EL (cell line): ENCODE measurements at places on chromosomes 7 and 10.

DNA sequence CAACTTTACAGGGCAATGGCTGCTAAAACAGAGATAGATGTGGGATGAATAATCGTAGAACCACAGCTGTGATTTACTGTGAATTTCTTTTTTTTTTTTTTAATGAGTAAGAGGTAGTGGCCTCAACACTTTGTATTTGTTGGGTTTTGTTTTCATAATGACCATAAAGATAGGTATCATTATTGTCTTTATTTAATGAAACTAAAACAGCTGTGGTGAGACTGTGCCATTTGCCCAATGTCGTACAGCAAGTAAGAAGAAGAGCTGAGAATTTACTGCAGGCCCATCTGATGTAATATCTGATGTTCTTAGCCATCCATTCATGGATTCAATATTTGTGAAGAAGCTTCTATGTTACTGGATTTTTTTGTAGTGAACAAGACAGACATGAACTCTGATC, 271.2 kb downstream of the IPMK start:
- no peak for DNase-seq

GRCh38 chr10:125023862-125024496, 82.1 kb downstream of the ZRANB1 start:
- no peak for DNase-seq

- DNase-seq: no peak
These were observed 411.8 kb downstream of the ARL4A start for GRCh38 chr7:13099154-13099795.

GRCh38 chr10:16518822-16519221, 2.9 kb downstream of the C1QL3 start:
- no peak for DNase-seq

DNA sequence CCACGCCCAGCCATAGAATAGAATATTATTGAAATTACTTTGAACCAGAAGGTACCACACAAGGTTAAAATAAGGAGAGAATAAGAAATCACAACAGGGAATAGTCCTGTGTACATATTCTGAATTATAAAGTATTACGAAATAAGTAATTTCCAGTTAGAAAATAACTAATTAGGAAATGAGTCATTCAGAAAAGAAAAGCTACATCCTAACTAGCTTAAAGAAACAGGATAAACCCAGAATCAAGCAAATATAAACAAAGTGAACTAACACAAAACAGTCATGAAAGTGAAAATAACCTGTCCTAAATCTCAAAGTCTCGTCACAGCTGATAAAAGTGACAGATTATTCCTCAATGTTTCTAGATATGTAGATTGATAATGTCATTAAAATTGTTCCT, 74.8 kb upstream of the NEBL start:
- DNase-seq: no peak

DNA sequence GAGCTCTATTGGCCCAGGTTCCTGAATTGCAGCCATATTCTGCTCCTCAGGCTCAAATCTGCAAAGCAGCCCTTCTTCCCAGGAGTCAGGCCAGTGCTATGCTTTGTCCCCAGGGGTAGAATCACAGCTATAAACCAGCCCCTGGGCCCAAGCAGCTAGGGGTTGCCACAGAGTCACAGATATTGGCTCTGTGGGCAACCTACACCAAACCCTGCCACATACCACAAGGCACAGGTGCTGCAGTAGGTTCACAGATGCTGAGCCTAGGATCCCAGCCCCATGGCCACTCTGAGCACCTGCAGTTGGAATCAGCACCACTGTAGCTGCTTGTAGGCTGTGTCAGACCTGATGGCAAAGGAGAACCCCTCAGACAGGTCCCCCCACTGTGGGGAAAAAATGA, 43.1 kb upstream of the CAMK2B start:
- DNase-seq: no peak

DNA sequence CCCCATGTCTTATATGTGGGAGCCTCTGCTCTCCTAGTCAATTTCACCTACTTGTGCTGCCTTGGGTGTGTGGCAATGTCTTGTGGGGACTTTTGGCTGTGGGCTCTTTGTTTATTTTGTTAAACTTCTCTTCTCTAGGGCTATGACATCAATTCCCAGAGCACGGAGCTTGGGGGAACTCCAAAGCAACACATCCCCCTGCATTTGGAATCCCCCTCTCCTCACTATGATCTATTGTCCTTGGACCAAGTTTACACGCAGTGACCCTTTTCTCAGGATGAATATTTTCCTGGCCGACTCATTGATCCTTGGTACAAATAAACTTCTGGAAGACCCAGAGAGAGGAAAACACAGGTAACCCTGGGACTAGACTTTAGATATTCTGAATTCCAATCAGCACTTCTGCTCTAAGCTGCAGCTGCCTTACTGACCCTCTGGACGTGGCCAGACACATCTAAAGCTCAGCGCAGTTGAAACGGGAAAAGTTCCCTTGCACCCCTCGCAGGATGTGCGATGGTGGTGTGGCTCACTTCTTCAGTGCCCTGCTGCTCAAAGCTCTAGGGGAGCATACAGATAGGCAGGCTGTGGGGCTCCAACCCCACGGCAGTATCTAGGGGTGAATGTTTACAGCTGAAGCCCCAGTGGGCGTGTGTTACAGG, 110.8 kb downstream of the TMEM178B start:
- peak; percentile 7 for DNase-seq

DNA sequence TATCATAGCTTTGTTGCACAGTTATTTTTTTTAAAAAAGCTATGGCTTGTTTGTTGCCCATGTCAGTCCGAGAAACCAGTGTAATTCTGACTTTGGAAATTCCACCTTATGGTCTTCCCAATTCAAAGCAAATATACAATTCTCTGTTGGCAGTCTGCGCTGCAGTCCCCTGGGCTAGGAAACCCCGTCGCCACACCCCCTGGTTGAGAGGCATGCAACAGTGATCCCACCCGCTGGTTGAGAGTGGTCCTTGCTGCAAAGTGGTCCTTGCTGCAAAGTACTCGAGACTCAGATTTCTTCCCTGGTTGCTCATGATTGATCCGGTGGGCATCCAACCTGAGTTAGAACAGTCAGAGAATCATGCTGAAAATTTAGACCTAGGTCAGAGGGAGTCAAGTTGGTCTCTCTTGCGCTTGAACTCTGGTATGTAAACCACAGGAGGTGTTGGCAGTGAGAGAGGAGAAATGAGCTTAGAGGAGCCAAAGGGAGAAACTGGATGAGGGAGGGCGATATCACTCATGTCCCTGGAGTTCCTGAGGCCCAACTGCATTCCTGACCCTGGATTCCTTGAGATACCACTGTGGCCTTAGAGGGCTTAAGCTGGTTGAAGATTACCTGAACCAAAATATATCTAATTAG, 45.0 kb upstream of the STK17A start:
- DNase-seq: peak; percentile 35

GRCh38 chr7:100604976-100605911, 3.1 kb downstream of the PCOLCE start:
- DNase-seq: no peak

DNA sequence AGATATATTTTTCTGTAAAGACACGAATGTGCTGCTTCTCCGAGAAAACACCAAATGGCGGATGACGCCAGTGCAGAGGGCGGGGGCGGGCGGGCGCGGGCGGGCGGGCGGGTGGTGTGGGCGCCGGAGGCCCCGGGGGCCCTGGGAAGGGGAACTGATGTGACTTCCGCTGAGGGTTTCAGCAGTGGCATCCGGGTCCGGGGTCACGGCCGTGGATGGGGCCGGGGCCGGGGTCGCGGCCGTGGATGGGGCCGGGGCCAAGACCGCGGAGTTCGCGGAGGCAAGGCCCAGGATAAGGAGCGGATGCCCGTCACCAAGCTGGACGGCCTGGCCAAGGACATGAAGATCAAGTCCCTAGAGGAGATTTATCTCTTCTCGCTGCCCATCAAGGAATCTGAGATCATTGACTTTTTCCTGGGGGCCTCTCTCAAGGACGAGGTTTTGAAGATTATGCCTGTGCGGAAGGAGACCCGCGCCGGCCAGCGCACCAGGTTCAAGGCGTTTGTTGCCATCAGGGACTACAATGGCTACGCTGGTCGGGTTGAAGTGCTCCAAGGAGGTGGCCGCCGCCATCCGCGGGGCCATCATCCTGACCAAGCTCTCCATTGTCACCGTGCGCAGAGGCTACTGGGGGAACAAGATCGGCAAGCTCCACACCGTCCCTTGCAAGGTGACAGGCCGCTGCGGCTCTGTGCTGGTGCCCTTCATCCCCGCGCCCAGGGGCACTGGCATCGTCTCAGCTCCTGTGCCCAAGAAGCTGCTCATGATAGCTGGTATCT, 20.3 kb upstream of the IGF2BP3 start:
- peak; percentile 28 for DNase-seq

GRCh38 chr7:107860279-107860961, 30.6 kb upstream of the DLD start:
- no peak for DNase-seq

DNA sequence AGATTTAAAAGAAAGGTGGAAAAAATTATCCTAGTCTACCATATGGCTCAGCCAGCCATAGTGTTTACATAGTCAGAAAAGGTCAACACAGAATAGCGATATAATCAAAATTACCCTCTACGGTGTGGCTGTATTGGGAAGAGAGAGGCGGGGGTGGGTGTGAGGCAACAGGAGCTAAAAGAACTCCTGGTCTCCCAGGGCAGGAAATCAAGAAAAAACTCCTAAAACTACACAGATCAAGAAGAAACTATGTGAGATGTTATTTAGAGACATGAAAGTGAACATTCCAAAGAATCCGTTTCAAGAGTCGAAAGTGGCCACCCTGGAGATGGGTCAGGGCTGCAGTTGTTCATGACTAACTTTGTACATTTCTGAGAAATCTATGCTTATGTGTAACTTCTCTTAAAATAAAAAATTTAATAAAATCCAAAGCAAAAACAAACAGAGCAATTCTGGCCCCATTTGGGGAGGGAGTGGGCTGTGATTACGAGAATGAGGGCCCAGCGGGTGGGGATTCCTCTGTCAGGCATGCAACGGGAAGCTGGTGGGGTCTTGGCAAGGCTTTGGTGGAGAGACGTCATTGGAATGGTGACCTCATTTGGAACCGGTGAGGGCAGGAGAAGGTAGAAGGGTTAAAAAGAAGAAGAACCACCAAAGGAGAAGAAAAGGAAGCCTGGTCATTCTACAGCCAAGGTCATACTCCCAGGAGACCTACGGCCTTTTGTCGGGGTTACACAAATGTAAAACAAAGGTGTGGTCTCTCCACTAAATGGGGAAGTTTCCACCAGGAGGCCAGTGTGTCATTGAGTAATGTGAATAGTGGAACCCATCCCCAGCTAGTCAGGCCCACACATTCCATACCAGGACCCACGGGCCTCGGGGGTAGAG, 71.2 kb upstream of the DUSP5 start:
- peak; percentile 86 for DNase-seq

- peak; percentile 16 for DNase-seq
These were observed 53.4 kb downstream of the TMEM209 start for GRCh38 chr7:130151591-130152492.

- peak; percentile 85 for DNase-seq
These were observed 1.0 kb downstream of the URGCP start for GRCh38 chr7:43905209-43905946.

GRCh38 chr7:154178895-154179294, 126.7 kb downstream of the DPP6 start:
- DNase-seq: no peak

GRCh38 chr7:55423277-55423711, 58.2 kb downstream of the LANCL2 start:
- DNase-seq: peak; percentile 70

DNA sequence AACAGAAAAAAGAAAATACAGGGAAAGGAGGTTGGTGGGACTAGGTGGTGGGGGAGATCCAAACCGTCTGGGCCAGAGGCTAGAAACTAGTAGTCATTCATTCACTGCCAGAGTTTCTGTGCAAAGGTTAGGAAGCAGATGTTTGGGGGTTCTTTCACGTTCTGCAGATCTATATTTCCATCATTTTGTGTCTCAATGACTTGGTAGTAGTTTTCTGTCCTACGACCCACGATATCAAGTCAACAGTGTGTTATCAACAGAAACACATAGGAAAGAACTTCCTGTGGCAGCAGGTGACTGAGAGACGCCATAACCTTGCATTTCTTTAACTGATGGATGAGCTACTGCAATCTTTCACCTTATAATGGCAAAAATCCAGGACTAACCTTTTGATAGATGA, 1.8 kb downstream of the CEP55 start:
- DNase-seq: no peak

GRCh38 chr10:73867126-73867807, 7.1 kb downstream of the CAMK2G start:
- DNase-seq: no peak

DNA sequence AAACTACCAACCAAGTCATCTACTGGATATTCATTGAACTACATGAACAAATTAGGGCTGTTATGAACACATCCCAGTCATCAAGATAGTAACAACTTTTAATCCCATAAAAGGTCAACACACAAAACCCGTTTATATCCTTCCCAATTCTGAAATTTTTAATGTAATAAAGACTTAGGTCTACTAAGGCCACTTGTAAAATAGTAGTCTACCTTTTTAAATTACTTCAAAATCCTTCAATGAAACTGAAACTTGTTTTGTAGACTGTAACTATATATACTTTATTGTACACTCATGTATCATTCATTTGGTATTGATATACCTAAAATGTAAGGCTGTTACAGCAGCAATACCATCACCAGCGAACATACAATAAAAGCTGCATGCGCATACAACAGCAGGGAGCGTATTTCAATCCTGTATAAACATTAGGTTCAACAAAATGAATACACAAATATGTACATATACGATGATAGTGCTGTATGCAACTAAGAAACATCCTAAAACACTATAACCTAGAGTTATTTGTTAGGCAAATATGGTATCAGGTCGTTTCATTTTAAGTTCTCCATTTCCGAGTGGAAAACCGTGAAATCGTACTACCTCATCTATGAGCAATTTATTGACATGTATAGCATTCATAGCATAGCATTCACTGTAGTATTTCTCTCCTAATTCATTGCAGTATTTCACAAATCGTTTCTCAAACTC, 973 bp downstream of the ATAD1 start:
- peak; percentile 25 for DNase-seq

DNA sequence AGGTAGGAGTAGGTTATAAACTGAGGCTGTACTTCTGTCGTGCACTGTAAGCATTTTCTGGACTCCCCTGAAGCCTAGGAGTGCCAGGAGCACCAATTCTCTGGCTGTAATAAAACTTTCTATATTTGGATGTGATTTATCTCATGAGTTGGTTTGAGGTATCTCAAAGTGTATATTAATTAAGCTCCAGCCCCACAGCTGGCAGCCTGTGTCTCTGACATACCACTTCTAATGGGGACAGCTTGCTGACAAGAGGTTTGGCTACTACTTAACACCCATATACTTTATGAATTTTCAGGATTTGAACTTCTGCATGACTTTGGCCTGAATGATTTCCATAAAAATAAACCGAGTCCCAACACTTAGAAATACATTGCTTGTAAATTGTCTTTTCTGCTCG, 35.2 kb downstream of the CFAP58 start:
- DNase-seq: no peak

DNA sequence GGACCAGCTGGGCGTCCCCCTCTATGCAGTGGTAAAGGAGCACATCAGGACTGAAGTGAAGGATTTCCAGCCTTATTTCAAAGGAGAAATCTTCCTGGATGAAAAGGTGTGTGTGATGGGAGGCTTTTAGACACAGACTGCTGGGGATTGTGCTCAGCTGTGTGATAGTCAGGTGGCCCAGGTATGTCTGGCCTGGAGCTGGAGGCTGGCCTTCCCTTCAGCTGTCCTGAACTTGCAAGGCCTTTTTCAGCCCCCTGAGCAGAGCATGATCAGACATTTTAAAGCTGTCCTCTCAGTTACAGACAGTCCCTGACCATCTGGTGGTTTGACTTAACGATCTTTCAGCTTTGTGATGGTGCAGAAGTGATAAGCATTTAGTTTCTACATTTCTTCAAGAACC, 17.6 kb downstream of the PRXL2A start:
- no peak for DNase-seq

- DNase-seq: peak; percentile 9
These were observed 561.8 kb downstream of the ATRNL1 start for GRCh38 chr10:115654961-115655360.

- DNase-seq: no peak
These were observed 44.4 kb downstream of the DNAH11 start for GRCh38 chr7:21587139-21587784.
